ENCODE measurements at places on chromosomes 4 and X.

DNA sequence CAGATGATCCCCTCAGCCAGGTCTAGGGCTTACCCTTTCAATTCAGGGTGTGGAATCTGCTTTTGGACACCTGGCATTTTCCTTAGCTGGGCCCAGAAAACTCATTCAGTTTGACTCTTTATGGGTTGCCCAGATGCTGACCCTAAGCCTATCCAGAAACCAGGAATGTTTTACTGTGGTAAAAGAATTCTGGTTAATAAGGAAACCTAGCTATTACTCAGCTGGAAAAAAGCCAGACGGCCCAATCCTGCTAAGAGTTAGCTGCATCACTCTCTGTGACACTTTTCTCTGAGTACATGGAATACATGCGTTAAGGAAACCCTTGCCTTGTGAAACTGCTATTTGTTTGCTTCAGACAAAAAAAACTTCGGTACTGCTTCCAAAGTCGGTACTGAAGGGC, 28.0 kb downstream of the ING2 start:
- no peak for DNase-seq

DNA sequence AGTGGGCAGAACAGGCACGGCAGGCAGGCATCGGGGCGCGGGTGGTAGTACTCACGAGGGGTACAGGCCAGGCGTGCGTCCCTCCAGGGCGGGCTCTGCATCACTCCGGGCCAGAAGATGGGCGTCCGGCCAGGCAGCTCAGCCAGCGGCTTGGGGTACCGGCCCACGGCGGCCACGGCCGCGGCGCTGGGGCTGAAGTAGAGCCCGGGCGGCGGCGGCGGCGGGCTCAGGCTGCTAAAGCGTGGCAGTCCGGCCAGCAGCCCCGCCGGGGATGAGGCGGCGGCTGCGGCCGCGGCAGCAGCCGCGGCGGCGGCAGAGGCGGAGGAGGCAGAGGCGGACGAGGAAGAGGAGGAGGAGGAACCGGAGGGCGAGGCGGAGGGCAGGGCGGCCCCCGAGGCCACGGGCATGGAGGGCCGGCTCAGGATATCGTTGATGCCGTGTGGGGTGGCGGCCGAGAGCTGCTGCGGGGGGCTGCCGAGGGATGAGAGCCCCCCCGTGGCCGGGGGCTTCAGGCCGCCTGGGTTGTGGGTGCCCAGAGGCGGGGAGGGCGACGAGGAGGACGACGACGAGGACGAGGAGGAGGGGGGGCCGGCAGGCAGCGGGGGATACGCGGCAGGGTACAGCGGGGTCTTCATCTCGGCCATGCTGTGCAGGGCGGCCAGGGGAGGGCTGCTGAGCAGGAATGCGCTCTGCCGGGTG, 1.4 kb downstream of the NKX6-1 start:
- no peak for DNase-seq

DNA sequence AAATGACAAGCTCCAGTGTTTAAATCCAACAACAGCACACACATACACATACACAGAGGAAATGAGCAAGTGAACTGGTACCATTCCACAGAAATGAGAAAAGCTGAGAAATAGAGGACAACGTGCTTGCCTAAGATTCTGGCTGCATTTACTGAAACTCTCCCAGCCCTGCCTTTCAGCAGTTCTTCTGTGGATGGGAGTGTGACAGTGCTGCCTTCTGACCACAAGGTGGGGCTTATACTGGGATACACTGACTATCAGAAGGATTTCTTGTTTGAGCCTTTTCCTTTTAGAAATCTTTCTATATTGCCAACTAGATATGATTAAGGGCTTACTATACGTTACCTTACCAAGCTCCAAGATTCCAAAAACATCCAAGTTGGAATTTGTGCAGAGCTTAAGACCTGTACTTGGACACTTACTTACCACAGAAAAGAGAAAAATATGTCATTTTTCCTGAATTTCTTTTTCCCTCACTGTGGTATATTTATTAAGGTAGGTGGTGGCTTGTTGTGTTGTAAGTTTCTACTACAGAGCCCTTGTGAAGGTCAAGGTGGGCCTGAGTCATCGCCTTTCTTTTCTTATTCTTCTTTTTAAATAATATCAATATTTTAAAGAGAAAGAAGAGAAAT, 10.7 kb upstream of the CXCL8 start:
- peak; percentile 30 for DNase-seq

DNA sequence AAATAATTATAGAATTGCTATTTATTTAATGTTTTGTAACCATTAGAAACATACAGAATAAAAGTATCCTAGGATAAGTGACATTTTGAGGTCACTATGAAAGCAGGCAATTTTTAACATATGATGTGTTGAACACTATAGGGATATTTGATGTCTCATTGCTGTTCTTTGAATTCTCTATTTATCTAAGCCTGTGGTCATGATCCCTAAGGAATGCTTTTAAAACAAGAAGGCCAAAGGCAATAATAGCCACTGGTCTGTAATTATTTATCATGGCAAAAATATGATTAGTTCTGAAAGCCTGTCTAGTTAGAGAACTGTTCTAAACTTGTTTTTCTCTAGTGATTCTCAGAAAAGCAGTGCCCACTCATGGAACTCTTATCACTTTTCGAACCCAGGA, 186.6 kb downstream of the RPA4 start:
- DNase-seq: no peak

DNA sequence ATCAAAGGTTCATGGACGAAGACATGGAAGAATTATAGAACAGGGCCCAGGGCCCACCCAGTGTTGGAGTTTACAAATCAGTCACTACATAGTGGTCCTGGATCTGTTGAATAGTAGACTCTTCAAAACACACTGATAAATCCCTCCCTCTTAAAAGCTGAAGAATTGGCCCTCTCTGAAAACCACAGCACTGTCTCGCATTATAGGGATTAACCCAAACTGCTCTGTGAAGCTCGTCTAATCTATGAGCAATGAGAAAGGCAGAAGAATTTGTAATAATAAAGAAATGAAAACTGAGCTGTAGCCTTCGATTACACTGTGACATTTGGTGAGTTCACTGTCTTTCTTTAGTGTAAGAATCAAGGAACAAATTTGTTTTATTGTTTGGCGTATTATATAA, 92.5 kb upstream of the ZFP42 start:
- DNase-seq: no peak

GRCh38 chrX:122850326-122850725, 333.8 kb upstream of the GRIA3 start:
- DNase-seq: no peak

DNA sequence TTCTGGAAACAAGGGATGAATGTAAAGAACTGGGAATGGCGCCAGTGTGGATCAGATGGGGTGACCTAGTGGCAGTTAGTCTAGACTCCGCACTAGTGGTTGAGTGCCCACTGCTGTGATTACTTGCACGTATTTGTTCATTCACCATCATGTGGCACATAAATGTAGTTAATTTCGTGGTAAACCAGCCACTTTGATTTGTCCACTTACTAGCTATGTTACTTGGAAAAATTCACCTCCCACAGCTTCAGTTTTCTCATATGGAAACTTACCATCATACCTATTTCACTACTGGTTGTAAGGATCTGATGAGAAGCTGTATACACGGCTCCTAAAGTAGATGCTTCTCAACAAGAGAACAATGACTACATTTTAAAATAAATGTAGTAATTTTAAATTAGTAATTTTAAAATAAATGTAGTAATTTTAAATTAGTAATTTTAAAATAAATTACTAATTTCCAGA, 394 bp upstream of the DYNLT3 start:
- no peak for DNase-seq

DNA sequence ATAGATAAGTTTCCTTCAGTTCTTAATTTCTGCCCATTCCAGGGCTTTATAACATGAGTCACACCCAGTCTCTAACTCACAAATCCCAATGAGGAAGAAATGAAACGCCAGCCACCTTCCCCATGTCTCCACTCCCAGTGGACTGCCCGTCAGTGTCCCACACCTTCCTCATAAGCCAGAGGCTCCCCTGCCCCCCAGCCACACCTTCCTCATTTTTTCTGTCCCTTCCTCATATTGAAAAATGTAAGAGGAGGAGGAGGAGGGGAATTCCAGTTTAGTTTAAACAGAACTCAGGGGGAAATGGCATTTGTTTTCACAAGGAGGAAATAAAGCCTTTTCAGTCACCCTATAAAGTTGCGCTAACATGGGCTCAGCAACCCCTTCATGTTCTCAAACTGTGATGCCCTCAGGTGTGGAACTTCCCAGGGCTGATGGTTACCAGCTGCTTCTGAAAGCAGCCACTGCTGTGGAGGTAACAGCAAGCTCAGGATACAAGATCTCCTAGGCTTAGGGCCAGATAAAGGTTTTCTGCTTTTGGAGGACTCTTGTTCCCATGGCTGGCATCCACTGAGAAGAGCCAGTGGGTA, 97.8 kb downstream of the PARM1 start:
- no peak for DNase-seq

GRCh38 chrX:68902706-68903504, 74.1 kb downstream of the EFNB1 start:
- DNase-seq: no peak

DNA sequence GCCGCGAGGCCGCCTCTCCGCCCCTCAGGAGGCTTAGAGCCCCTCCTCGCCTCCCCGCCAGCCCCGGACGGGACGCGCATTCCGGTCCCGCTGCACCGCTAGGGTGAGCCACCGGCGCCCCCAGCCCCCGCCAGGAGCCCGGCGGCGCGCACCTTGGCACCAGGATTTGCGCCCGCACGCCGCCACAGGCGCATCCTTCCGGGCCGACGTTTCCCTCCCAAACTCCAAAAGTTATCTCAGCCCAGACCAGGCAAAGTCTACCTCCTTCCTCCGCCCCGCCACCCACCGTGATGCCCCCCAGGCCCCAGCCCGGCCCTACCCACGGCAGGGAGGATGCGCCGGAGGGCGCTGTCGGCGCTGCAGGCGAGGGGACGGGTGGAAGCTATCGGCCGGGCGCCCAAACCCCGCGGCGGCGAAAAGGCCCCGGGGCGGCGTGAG, 538 bp downstream of the SCML2 start:
- DNase-seq: no peak

Data from G401 (cell line).